Gastroesophageal sphincter (tissue), 4 donors: ENCODE measurements at places on chromosomes 4 and X. TPM values are rescaled to one million over a fixed set of nuclear protein-coding genes. Genes with fewer than 3 reads are reported as not detected.

GRCh38 chr4:81021142-81021944 is 9.2 kb upstream of the BMP3 start:
- ATAC-seq, result no peak

DNA sequence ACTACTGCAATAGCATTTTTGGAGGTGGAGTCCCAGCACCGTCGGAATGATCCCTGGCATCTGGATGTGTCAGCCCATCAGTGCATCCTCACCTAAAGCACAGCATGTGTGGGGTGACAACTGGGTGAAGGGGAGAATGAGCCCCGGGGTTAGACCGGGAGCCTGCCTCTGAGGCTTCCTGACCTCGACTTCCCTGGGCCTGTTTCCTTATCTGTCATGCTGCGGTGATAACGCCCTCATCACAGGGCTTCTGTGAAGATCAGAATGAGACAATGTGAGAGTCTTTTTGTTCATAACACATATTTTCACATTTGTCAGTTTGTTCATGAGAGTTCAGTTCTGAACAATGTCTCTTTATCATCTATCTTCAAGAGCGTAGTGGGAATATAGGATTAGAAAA is 31.1 kb upstream of the PDLIM3 start:
- no peak for ATAC-seq

DNA sequence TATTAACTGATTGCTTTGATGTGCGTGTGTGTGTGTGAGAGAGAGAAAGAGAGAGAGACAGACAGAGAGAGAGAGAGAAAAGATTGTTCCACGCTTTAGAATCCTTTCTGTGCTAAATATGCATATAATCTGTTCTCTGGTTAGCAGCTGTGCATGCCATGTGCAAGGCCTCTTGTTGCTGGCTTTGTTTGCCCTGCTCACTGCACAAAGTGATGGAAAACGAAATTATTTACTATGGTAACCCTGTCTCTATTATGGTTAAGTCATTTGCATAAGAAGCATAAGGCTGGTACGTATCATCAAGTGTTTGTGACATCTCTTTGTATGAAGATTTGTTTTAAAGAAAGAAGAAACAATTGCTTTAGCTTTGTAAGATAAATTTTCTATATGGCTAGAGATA is 190.2 kb upstream of the POF1B start:
- no peak for ATAC-seq

DNA sequence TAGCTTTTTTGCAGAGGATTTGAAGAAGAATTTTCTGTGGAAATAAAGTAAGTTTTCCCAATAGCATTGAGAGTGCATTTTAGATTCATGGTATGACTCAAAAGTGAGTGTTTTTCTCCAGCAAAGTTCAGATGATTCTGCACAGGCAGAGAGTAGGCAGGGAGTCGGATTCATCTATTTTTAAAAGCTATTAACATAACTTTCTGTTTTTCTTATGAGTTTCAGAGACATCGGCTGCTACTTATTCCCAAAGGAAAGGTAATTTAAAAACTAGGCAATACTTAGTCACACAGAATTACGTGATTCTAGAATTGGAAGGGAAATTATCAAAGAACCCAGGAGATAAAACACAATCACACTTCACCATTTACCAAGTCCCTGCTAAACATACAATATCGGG is 4.4 kb downstream of the CCDC110 start:
- no peak for ATAC-seq

AFF2 gene
- 1.6 TPM for total RNA-seq

- no peak for ATAC-seq
These were observed 12.3 kb downstream of the PDE6B start for GRCh38 chr4:637536-638280.

DNA sequence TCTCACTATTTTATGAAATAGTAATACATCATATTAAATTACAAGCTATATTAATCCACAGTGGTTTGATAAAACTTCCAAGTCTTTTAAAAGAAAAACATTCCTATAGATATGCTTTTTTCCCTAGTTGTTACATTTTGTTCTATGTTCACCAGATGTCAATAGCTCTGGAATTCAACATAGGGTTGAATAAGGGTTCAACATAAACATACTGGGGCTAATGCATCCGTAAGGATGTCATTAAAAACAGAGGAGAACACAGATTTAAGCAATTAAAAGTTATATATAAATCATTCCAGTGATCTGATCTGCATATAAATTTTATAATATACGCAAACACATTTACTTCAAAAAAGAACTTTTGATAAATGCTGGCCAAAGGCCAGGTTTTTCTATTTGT is 32.5 kb downstream of the SULT1B1 start:
- ATAC-seq, result no peak

GRCh38 chrX:155966876-155967275 is 30.6 kb upstream of the IL9R start:
- no peak for ATAC-seq

- ATAC-seq, result no peak
These were observed 149.9 kb upstream of the PAQR3 start for GRCh38 chr4:79088946-79089691.

OCRL gene
- total RNA-seq, result 48.8 TPM
